ENCODE measurements at places on chromosomes 2 and 18. TPM values are rescaled to one million over a fixed set of nuclear protein-coding genes. Genes with fewer than 3 reads are reported as not detected.

ANKAR gene
- 1.9 TPM for total RNA-seq

ATP8B1 gene
- 5.5 TPM for total RNA-seq

CNDP1 gene
- total RNA-seq: not detected

CRYBA2 gene
- total RNA-seq: 0.25 TPM

KCNS3 gene
- 1.4 TPM for total RNA-seq

All from A549 treated with AZD2906 at 1 μM for 4 hours (cell line).